NCI-H774 (cell line): ENCODE measurements at places on chromosomes 16 and 17.

- no peak for DNase-seq
Observed at GRCh38 chr17:82571855-82572254, 52.3 kb downstream of the FOXK2 start.

DNA sequence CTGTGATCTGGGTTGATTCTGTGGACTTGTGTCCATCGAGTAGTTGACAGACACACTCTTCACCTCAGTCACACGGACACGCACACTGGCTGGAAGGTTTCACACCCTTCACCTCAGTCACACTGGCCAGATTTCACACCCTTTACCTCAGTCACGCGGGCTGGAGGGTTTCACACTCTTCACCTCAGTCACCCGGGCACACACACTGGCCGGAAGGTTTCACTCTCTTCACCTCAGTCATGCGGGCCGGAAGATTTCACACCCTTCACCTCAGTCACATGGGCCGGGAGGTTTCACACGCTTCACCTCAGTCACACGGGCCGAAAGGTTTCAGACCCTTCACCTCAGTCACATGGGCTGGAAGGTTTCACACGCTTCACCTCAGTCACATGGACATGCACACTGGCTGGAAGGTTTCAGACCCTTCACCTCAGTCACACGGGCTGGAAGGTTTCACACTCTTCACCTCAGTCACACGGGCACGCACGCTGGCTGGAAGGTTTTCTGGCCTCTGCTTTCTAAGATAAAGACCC lies 96.2 kb downstream of the PGS1 start:
- no peak for DNase-seq

DNA sequence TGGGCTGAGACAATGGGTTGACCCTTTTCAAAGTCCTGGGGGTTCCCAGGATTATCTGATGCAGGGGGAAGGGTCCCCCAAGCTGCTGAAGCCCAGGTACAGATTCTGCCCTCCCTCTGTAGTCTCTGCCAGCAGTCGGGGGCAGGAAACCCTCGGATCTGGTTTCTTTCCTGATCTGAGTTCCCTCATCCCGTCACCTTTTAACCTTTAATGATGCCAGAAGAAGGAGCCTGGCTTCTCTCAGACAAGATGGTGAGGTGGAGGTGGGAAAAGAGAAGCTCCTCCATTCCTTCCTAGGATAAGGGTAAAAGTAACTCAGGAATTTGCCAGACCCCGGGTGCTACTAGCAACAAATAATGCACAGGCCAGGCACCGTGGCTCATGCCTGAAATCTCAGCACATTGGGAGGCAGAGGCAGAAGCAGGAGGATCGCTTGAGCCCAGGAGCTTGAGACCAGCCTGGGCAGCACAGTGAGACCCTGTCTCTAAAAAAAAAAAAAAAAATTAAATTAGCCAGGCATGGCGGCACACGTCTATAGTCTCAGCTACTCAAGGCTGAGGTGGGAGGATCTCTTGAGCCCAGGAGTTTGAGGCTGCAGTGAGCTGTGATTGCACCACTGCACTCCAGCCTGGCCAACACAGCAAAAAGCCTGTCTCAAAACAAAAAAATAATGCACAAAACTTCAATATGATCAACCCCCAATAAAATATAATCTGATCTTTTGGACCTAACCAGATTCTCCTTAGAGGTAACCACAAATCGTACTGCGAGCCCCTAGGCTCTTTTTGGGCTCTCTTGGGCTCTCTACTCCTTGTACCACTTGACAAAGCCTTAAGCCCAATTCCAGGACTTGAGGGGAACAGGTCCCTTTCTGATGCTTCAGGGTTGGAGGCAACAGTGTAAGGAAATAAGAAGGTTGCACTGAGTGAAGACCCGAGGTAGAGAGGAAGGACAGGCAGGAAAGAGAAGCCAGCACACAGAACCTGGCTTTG lies 5.7 kb downstream of the CDC42EP4 start:
- DNase-seq, result no peak

DNA sequence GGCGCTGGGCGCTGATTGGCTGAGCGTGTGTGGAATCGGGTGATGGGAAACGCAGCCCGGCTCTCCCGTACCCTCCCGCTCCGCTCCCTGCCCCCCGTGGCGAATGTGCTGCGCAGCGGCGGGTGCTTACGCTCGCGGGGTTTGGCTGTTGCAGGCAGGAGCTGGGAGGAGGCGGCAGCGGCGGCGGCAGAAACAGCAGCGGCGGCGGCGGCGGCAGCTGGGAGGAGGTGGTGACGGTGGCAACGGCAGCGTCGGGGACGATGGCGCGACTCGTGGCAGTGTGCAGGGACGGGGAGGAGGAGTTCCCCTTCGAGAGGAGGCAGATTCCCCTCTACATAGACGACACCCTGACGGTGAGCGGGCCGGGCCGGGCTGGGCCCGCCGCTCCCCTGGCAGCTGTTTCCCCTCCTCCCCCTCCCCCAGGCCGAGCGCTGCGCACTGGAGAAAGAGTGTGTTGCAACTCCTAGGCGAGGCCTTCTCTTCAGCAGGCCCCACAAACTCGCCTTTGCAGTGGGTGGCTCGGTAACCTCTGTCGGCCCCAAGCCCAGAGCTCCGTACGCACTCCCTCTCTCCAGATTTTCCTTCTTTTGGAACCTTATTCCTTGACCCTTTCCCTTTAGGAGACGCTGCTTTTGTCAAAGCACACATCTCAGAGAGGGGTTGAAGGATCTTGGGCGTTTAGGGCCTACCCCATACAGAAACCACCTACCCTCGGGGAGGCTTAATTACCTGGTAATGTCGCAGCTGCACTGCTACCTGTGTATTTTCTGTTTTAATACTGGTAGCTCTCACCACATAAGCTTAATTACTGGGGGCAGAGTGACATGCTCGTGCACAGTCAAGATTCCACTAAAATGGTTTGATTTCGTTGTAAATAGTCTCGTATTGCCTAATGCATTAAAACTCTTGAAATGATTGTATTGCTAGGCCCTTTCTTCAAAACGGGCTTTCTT lies 1.0 kb downstream of the GGNBP2 start:
- peak; percentile 99 for DNase-seq

GRCh38 chr16:88078111-88078775 lies 127.0 kb downstream of the BANP start:
- no peak for DNase-seq

GRCh38 chr17:28039251-28039650 lies 3.2 kb upstream of the NLK start:
- no peak for DNase-seq

GRCh38 chr16:81385031-81385756 lies 59.4 kb upstream of the CMIP start:
- no peak for DNase-seq

DNA sequence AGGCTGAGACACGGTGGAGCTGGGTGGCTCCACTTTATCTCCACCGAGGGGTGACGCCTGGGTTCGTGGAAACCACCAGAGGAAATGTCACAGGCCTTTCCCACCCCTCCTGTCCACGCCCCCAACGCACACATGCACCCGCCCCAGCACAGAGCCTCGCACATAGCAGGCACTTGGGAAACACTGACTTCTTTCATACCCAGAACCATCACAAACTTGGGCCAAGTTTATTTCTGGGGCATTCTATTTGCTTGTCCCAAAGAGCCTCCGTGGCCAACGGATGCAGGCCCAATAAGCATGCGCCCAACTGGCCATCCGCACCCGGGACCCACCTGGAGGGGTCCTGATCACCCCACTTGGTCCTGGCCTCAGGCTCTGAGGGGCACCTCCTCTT lies 3.3 kb downstream of the BCAR1 start:
- no peak for DNase-seq

GRCh38 chr17:752002-752619 lies at the start of gene GEMIN4:
Gene GEMIN4, minus strand, starts transcription at chr17:752264. Its CDS starts 122 bp downstream, at chr17:752142.
- peak; percentile 67 for DNase-seq
